NCI-H1436 (cell line): ENCODE measurements at places on chromosomes 1 and 21.

DNA sequence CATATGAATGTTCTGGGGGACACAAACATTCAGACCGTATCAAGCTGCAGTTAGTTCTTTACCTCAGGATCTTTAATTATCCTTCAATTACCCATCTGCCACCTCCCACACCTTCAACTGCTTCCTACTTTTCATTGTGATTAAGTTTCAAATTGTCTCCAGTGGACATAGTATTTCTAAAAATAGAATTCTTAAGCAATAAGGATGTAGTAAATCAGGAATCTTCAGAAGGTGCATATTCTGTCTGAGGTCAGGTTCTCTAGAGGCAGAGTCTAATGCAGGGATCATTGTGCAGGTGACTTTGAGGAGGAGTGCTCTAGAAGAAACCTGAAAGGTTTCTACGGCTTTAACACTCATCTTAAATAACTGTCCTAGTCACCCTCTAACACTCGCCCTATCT is 102.6 kb upstream of the PPP2R5A start:
- DNase-seq = no peak

- no peak for DNase-seq
Observed at GRCh38 chr1:244494653-244495052, 33.6 kb downstream of the CATSPERE start.

GRCh38 chr1:156884560-156885184 is 8.8 kb upstream of the PEAR1 start:
- DNase-seq = no peak

GRCh38 chr1:119331190-119331515 is 37.4 kb upstream of the HAO2 start:
- DNase-seq = no peak

DNA sequence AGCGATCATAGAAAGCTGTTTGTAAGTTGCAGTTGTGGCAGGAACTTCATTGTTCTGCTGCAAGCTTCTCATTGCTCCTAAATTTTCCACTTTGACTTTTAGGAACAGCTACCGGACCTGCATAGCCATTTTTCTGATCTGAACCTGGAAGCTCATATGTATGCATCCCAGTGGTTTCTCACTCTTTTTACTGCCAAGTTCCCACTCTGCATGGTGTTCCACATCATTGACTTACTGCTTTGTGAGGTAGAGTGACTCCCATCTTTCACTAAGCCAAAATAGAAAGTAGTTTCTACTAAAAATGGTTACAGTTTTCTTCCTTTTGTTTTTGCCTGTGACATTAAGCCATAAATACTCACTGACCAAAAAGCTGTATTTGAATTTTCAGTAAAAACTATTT is 254.2 kb downstream of the GPR52 start:
- no peak for DNase-seq

DNA sequence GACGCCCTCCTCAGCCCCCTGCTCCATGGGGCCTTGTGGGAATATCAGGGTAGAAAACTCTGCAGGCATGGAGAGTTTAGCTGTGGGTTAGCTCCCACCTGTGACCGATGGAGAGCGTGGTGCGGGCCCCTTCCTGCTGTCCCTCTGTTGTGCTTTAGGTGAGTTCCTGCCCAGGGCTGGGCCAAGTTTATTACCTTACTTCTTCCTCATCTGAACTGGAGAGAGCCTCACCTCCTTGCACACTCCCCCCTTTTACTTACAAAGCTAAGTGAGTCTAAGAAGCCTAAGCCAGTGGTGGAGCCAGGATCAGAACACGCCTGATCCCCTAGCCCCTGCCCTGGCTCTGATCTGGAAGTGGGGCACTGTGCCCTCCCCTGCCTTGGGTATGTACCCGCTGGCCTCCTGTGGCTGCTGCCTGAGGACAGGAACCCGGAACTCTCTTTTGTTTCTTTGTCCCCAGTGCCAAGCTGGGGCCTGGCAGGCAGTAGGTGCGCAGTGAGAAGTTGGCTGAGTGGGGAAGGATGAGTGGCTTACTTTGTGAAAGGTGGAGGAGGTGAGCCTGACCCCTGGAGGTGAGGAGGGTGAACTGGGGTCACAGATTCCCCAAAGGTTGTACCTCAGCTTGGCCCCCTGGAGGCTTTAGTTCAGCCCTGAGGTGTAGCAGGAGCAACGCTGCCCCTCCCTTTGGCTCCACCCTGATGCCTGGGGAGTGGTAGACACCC is 32.9 kb downstream of the ARHGEF10L start:
- DNase-seq = no peak

GRCh38 chr1:58857680-58858673 is 74.1 kb upstream of the JUN start:
- no peak for DNase-seq

DNA sequence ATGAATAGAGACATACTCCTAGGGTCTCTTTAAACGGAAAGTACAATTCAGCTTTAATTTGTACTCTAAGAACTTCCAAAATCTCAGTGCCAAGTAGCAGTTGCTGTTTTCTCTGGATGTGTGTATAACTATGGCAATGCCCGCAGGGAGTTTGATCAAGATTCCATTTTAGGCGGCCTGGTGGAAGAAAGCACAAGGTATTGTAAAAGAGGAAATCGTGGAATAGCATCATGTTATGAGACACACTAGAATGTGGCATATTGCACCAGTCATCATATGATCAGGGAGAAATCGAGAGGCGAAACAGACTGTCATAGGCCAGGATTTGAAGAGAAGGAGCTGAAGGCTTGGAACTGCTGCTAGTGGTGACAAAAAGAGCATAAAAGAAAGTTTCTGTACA is 316.2 kb upstream of the FMN2 start:
- DNase-seq = no peak
